ENCODE measurements at places on chromosomes 13 and 19.

- no peak for DNase-seq
These were observed 134.0 kb downstream of the USP12 start for GRCh38 chr13:27037571-27037970.

GRCh38 chr13:25281935-25282332 is 5.4 kb downstream of the MTMR6 start:
- no peak for DNase-seq

- no peak for DNase-seq
These were observed 30.7 kb downstream of the PDE4A start for GRCh38 chr19:10450853-10451609.

DNA sequence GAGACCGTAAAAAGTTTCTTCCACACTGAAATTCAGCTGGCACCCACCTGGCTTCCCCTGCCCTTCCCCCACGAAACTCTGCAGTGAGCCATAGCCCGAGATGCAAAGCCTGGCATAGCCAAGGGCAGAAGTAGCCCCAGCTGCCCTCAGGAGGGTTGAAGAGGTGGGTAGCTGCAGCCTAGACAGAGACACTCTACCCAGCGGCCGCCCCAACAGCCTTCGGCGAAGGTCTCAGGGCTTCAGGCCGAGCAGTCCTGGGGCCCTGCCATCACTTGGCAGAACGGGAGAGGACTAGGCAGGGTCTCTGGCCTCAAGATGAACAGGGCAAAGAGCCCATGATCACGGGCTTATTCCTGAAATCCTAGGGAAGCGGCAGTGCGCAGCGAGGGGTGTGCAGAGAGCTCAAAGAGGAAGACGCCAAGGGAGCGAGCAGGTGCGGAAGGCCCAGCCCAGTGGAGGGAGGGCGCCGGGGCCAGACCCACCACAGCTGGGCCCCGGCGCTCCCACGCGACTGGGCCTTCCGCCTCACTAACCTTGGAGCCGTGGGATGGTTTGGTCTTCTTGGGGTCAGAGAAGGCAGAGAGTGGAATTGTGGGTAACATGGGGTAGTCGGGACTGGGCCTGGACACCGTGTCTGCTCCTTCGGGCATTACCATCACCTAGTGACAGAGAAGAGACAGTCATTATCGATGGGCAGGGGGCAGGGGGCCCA is 53.2 kb downstream of the MLLT1 start:
- no peak for DNase-seq

GRCh38 chr13:89822467-89822866 is 1525.0 kb upstream of the MIR17HG start:
- no peak for DNase-seq

GRCh38 chr13:32645854-32646253 is 59.6 kb downstream of the PDS5B start:
- no peak for DNase-seq

DNA sequence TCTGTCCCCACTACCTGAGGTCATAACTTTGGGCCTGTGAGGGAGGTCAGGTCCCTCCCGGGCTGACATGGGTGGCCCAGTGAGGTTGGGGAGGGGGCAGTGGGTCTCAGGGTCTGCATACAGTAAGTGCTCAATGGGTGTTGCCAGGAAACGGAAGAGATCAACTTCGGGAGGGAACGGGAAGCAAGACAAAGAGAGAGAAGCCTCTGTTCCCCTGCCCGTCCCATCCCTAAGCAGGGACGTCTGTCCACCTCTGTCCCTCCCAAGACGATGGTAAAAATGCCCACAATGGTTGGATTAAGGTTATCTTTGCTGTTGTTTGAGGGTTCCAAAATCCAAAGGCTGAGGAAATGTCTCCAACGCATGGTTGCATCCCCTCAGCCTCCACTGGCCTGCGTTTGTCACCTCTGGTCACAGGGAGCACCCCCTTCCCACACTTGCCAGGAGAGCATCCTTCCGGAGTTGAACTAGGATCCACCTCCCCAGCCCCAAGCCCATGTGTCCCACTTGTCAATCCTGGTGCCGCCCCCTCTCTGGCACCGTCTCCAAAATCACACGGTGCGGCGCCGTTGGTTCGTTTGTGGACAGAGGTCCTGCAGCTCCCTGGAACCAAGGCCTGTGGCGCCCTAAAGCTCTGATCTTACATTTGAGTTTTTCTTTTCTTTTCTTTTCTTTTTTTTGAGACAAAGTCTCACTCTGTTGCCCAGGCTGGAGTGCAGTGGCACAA is 774 bp upstream of the HOMER3 start:
- no peak for DNase-seq

DNA sequence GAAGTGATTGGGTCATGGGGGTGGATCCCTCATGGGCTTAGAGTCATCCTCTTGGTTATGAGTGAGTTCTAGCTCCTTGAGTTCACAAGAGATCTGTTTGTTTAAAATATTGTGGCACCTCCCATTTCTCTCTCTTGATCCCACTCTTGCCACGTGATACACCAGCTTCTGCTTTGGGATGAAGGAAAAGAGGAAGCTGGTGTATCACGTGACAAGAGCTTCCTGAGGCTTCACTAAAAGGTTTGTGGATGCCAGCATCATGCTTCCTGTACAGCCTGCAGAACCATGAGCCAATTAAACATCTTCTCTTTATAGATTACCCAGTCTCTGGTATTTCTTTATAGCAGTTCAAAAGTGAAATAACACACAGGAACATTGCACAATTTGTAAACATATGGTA is 352.5 kb upstream of the ATXN8OS start:
- no peak for DNase-seq

- DNase-seq = no peak
These were observed 41.7 kb downstream of the FRY start for GRCh38 chr13:32073180-32073864.

GRCh38 chr19:14035706-14036105 is 4.1 kb downstream of the IL27RA start:
- DNase-seq = peak; percentile 26

- DNase-seq = peak; percentile 84
These were observed 27.2 kb downstream of the WASF3 start for GRCh38 chr13:26584713-26585112.

DNA sequence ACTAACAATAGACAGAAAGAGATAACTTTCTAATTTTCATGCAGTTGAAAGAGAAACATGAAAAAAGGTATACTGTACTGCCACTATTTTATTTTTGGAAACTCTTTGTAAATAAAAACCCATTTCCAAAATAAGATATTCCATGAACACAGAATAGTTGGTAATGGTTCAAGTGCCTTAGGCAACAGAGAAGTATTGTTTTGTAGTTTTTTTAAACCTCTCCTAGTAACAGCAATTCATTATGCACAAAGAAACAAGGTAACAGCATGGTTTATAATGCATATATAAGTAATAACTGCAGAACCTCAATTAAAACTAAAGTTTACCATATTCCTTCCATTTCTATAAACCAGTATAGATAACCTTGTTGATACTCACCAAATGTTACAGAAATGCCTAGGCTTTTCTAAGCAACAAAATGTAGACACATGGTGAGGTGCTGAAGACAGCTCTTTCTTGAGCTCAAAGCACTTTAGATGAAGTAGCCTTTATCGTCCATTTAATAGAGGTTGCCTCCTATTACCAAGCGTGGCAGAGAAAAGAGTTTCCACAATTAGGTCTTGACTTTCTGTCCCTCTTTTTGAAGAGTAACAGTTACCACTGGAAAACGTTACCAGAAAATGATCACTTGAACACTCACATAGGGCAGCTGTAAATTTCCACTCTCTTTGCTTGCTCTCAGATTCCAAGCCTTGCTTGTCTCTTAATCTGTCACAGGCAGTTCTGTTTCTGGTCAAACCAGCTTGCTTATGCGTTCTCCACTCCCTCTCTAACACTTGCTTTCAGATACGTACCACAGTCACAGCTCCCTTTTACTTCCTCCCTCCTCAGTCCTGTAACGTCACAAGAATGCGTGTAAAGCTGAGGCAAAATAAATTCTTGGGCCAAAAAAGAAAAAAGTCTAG is 42.9 kb downstream of the CAB39L start:
- peak; percentile 72 for DNase-seq

DNA sequence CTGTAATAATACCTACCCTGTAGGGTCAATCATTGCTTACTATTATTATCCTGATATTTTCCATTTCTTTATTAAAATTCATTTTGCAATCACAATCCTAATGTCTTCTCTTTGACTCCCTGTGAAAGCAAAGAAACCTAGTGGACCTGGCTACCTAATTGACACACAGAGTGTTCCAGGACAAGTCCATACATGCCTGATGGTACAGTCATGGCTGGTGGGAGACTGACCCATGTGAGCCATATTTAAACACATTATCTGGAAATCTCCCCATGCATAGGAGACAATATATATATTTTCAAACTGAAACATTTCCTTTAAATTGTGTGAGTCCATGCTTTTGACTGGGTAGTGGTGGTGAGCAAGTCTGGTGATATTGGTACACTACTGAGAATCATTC is 230.6 kb upstream of the DACH1 start:
- DNase-seq = no peak

GRCh38 chr13:64000321-64000720 is 2584.7 kb upstream of the PCDH20 start:
- DNase-seq = no peak

- no peak for DNase-seq
These were observed 788.3 kb upstream of the SLITRK5 start for GRCh38 chr13:86882835-86883234.

DNA sequence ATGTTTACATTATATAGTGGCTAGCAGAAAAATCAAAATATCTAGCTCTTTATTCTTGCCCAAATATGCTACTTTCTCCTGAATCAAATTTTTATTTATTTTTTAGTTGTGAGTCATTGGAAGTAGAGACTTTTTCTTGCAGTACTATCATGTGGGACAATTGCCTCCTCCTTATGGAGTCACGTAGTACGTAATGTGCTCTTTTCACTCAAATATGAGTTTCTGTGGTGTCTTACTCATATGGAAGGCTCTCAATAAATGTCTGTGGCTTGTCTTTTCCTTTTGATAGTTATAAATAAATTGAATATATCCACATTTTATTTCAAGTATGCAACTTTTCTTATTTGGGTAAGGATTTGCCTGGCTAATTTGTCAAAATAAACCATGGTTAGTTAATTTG is 1411.0 kb upstream of the SLC10A2 start:
- no peak for DNase-seq

DNA sequence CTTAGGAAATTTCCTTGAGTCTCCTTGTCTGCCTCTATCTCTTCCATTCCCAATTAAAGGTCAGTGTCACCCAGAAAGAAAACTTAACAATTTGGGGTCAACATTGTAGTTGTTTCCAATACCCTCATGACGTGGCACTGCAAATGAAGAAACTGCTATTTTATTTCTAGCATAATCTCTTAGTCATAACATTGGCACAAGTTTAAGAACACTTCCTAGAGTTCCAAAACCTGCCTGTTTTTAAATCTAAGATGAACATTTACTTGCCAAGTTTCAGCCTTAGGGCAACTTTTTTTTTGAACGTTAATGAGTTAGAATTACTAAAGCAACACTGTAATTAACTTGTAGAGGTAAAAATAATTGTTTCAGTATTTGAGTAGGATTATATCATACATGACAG is 108.0 kb downstream of the LMO7 start:
- no peak for DNase-seq

DNA sequence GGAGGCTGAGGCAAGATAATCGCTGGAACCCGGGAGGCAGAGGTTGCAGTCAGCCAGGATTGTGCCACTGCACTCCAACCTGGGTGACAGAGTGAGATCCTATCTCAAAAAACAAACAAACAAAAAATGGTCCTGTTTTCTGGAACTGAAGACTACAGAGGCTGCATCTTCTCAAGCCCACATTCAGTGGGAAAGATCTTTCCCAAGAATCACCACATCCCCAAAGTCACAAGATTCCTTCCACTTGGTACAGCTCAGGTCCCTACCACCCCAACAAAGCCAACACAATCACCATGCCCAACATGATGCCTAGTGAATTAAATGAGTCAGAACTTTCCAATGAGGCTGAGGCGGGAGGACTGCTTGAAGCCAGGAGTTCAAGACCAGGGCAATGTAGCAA is 15.3 kb downstream of the CATSPERG start:
- no peak for DNase-seq

- DNase-seq = no peak
These were observed 1505.6 kb upstream of the SLC10A2 start for GRCh38 chr13:104571893-104572229.

Measured in fibroblast of the aortic adventitia (primary cell).